ENCODE measurements at places on chromosomes 16 and 17. TPM values are rescaled to one million over a fixed set of nuclear protein-coding genes. Genes with fewer than 3 reads are reported as not detected.
A peak's percentile ranks its signal among the peaks of the same experiment; 100 is the strongest.

Gene AIPL1
- not detected for total RNA-seq

Gene TSNAXIP1
- 0.40 TPM for total RNA-seq

Gene C17orf58
- 21.7 TPM for total RNA-seq

Gene FZD2
- 0.16 TPM for total RNA-seq

Gene SPAG9
- total RNA-seq: 54.3 TPM

Gene PKMYT1
- total RNA-seq: 121 TPM

Gene RSPRY1
- total RNA-seq: 24.5 TPM

Gene KRTAP2-1
- not detected for total RNA-seq

Gene TNRC6C
- total RNA-seq: 26.4 TPM

Gene DNASE1L2
- total RNA-seq: 0.32 TPM

Gene MEIOB
- 0.34 TPM for total RNA-seq

- peaks cover 26% of the 10 kb centered on the region for H3K4me1 ChIP-seq
- H3K4me3 ChIP-seq: no peak overlapping the region
- peak; percentile 43 for DNase-seq
- no peaks in the 10 kb centered on the region for H3K27me3 ChIP-seq
Measured at GRCh38 chr16:30142672-30143346, 19.8 kb upstream of the MAPK3 start.

DNA sequence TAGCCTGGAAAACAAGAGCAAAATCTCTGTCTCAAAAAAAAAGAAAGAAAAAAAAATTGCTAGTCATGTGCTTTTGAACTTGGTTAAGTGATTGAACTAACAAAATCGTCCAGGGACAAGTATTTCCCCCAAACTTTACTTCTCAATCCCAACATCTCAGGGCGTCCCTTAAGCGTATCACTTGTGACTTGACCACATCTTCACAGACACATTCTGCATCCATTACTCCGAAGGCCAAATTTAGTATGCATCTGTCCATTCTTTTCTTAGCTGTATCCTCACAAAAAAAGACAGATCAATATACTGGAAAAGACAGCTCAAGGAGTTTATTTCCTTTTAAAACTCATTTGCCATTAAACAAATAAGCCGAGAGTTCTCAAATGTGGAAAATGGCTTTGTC lies 5.9 kb upstream of the JPT1 start:
- H3K27ac ChIP-seq: no peak overlapping the region
- no peak for DNase-seq
- H3K4me3 ChIP-seq: no peak overlapping the region
- H3K27me3 ChIP-seq: no peaks in the 10 kb centered on the region
- H3K4me1 ChIP-seq: peaks cover 10% of the 10 kb centered on the region
- peaks cover 4% of the 10 kb centered on the region for H3K36me3 ChIP-seq

DNA sequence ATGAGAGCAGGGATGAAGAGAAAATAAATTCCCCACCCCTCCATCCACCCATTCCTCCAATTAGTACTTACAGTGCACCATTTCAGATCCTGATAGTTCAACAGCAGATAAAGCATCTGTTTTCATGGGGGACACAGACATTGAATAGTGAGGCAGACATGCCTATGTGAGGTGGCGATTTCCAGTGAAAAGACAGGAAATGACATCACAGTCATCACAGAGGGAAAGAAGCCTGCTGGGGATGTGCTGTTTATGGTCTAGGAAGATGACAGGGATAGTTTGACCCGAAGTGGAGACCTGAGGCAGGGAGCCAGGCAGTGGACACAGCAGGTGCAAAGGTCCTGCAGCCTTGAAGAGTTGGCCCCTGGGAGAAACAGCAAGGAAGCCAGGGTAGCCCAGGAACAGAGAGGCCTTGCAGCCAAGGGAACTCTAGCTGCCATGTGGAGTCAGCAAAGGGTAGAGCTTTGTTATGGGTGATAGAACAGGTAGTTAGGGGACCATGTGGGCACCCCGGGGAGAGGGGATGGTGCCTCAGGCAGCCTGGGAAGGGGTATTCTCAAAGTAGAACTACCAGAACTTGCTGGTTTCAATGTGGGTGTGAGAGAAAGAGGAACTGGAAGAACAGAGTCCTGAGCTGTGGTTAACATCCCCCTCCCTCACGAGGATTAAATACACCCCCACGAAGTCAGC lies 256.6 kb downstream of the CPPED1 start:
- no peaks in the 10 kb centered on the region for H3K36me3 ChIP-seq
- no peak overlapping the region for H3K27ac ChIP-seq
- H3K4me3 ChIP-seq: no peak overlapping the region
- DNase-seq: no peak
- no peaks in the 10 kb centered on the region for H3K27me3 ChIP-seq

GRCh38 chr16:85199069-85199725 lies 86.9 kb upstream of the CIBAR2 start:
- DNase-seq: no peak
- H3K4me1 ChIP-seq: no peaks in the 10 kb centered on the region
- no peaks in the 10 kb centered on the region for H3K27me3 ChIP-seq
- H3K4me3 ChIP-seq: no peak overlapping the region
- no peak overlapping the region for H3K27ac ChIP-seq

GRCh38 chr17:83136156-83136555 lies 56.7 kb downstream of the METRNL start:
- DNase-seq: no peak
- no peak overlapping the region for H3K4me3 ChIP-seq
- no peaks in the 10 kb centered on the region for H3K4me1 ChIP-seq
- no peaks in the 10 kb centered on the region for H3K36me3 ChIP-seq
- no peak overlapping the region for H3K27ac ChIP-seq

DNA sequence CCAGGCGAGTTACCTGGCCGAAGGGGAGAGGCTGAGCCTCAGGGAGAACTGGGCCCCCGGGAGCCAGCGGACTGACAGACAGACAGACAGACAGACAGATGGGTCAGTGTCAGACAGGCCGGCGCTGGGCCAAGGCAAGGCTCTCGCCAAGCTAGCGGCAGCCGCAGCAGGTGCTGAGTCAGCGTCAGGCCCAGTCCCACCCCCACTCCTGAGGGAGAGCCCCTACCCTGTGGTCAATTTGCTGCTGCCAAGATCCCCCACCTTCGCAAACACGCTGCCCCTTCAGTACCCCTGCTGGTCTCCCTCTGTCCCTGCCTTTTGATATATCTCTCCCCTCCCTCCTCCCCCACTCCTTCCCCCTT lies 1.5 kb downstream of the FGF11 start:
- no peak overlapping the region for H3K27ac ChIP-seq
- DNase-seq: peak; percentile 64
- peaks cover 54% of the 10 kb centered on the region for H3K27me3 ChIP-seq

DNA sequence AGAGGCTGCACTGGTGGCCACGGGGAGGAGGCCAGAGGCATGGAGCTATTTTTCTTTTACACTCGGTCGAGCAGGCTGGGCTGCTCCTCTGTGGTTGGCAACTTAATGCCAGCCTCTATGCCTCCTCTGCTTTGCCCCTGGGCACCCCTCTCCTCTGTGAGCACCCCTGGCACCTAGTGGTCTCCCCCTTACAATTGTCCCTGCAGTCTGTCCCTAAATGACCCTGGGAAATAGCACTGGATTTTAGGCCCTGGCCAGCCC lies 27.0 kb downstream of the LRRC75A start:
- H3K27me3 ChIP-seq: no peaks in the 10 kb centered on the region
- no peaks in the 10 kb centered on the region for H3K4me1 ChIP-seq
- no peak overlapping the region for H3K4me3 ChIP-seq
- no peak overlapping the region for H3K27ac ChIP-seq

DNA sequence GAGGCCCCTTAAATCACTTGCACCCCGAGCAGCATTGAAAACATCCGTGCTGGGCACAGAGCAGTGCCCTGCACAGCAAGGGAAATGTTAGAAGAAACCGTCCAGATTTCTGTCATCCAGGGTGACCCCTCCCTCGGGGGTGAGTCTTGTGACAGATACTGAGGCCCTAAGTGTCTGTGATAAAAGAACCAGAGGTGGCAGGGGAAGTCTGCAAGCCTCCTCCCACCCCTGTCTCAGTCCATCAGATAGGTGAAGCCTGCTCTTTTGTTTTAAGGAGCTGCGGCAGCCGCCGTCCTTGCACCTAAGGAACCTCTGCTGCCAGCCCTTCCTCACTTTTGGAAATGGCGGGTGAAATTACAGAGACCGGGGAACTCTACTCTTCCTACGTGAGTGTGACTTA lies 845 bp upstream of the NAT9 start:
- peaks cover 63% of the 10 kb centered on the region for H3K4me1 ChIP-seq
- H3K27ac ChIP-seq: peak overlapping the region; percentile 58
- H3K27me3 ChIP-seq: no peaks in the 10 kb centered on the region
- H3K4me3 ChIP-seq: peak overlapping the region; percentile 100
- peaks cover 34% of the 10 kb centered on the region for H3K36me3 ChIP-seq

DNA sequence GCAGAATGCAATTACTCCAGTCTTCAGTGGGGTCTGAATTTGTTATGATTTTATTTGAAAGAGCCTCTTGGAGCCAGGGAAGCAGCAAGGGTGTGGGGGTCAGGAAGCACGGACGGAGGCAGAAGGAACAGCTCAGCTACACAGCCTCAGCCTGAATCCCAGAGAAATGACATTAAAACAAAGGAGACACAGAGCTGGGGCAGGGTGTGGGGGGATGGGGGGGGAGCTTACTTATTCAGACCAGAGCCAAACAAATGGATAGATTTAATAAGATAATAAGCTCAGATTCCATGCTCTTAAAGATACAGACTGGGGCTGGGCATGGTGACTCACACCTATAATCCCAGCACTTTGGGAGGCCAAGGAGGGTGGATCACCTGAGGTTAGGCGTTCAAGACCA lies 195.3 kb downstream of the ZNF423 start:
- H3K36me3 ChIP-seq: no peaks in the 10 kb centered on the region
- no peaks in the 10 kb centered on the region for H3K4me1 ChIP-seq
- no peak overlapping the region for H3K4me3 ChIP-seq
- no peaks in the 10 kb centered on the region for H3K27me3 ChIP-seq

GRCh38 chr17:79891113-79891730 lies 52.0 kb upstream of the CBX4 start:
- DNase-seq: no peak
- no peak overlapping the region for H3K27ac ChIP-seq
- peaks cover 23% of the 10 kb centered on the region for H3K27me3 ChIP-seq
- H3K4me3 ChIP-seq: no peak overlapping the region
- no peaks in the 10 kb centered on the region for H3K4me1 ChIP-seq

DNA sequence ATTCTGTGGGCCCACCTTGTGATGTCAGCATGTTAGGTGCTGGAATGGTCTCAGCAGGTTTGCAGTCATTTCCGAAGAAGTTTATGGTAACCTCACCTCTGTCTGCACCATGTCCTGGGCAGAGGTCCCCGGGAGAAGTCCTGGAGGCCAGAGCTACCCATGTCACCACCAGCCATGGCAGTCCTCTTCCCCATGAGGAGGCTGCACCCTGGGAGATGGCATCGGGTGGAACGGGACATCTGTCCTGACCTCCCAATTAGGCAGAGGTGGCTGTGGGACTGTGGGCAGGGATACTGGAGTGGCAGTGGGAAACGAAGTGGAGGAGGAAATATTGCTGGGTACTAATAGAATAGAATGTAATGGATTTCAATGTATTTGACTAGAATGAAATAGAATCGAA lies 511.8 kb upstream of the WSB1 start:
- DNase-seq: no peak
- no peaks in the 10 kb centered on the region for H3K36me3 ChIP-seq
- H3K4me1 ChIP-seq: no peaks in the 10 kb centered on the region
- H3K27ac ChIP-seq: no peak overlapping the region
- H3K27me3 ChIP-seq: no peaks in the 10 kb centered on the region

GRCh38 chr17:14321980-14322776 lies 21.3 kb downstream of the HS3ST3B1 start:
- no peaks in the 10 kb centered on the region for H3K27me3 ChIP-seq
- peak overlapping the region; percentile 76 for H3K27ac ChIP-seq
- no peak overlapping the region for H3K4me3 ChIP-seq
- DNase-seq: no peak
- peaks cover 8% of the 10 kb centered on the region for H3K36me3 ChIP-seq

- DNase-seq: no peak
- H3K36me3 ChIP-seq: no peaks in the 10 kb centered on the region
- no peaks in the 10 kb centered on the region for H3K4me1 ChIP-seq
- H3K4me3 ChIP-seq: no peak overlapping the region
- H3K27ac ChIP-seq: no peak overlapping the region
Measured at GRCh38 chr17:40699853-40700252, 3.7 kb downstream of the KRT24 start.

- peaks cover 6% of the 10 kb centered on the region for H3K4me1 ChIP-seq
- no peaks in the 10 kb centered on the region for H3K36me3 ChIP-seq
- no peak overlapping the region for H3K27ac ChIP-seq
- H3K4me3 ChIP-seq: no peak overlapping the region
- peaks cover 6% of the 10 kb centered on the region for H3K27me3 ChIP-seq
Measured at GRCh38 chr16:79756571-79756970, 156.0 kb upstream of the MAF start.

- no peaks in the 10 kb centered on the region for H3K4me1 ChIP-seq
- no peak overlapping the region for H3K4me3 ChIP-seq
- no peak for DNase-seq
- H3K36me3 ChIP-seq: no peaks in the 10 kb centered on the region
- H3K27ac ChIP-seq: no peak overlapping the region
Measured at GRCh38 chr17:17321356-17322025, 18.3 kb downstream of the NT5M start.

DNA sequence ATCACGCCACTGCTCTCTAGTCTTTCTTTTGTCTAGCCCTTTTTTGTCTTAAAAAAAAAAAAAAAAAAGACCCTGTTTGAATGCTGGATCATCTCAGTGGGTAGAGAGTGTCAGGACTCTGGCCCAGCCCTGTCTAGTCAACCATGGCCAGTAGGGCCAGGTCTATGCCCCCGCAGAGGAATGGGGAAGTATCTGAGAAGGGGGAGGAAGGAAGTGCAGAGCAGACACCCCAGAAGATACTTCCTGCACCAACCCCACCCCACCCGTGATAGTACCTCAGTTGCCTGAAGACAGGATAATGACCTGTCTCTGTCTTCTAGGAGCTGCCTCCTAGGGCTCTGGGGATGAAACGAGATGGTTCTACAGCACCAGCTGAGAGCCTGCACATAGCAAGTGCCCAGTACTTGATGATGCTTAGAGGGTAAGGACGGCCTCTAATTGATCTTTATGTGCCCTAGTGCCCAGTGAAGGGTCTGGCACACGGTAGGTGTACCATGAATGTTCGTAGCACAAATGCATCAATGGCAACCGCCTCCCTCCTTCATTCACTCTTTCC lies 55.4 kb downstream of the ABAT start:
- H3K36me3 ChIP-seq: peaks cover 5% of the 10 kb centered on the region
- H3K27ac ChIP-seq: peak overlapping the region; percentile 57
- no peaks in the 10 kb centered on the region for H3K27me3 ChIP-seq

DNA sequence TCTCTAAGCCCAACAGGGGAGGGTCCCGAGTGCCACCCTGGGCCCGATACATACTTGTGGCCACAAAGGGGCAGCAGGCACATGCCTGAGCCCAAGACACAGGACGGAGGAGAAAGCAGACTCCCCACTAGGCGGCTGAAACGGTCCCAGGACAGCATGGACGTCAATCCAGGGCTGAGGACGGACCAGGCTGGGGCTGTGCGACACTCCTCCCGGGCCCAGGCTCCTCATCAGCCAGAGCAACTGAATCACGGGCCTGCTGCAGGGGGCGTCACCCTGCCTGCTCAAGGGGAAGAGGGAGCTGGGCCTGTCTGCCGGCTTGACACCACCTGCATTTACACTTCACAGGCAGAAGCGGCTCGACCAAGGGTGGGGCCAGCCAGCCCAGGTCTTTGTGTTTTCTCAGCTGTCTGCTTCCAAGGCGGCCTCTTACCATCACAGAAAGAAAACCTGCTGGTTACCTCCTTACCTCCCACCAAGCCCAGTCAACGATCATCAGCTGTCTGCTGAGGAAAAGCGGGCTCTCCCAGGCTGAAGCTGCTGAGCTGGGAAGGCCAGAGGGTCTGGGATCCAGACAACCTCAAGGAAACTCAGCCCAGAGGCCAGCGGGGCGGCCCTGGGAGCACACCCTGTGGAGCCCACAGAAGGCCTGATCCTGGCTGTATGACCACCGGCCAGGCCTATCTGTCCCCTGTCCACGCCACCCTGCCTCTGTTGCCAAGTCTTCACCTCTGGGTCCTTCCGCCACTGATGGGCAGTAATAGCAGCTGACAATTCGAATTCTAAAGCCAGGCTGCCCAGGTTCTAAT lies 26.4 kb downstream of the KIFC3 start:
- H3K27me3 ChIP-seq: no peaks in the 10 kb centered on the region
- no peaks in the 10 kb centered on the region for H3K36me3 ChIP-seq
- no peak overlapping the region for H3K4me3 ChIP-seq
- H3K4me1 ChIP-seq: no peaks in the 10 kb centered on the region
- DNase-seq: no peak

All from activated CD8-positive, alpha-beta T cell treated with anti-CD3 and anti-CD28 coated beads for 36 hours (primary cell).